ENCODE measurements at places on chromosomes 4 and X. TPM values are rescaled to one million over a fixed set of nuclear protein-coding genes. Genes with fewer than 3 reads are reported as not detected.
A peak's percentile ranks its signal among the peaks of the same experiment; 100 is the strongest.

Gene GAB3
- 0.60 TPM for total RNA-seq

GRCh38 chrX:100696699-100697351 is 35.1 kb downstream of the SYTL4 start:
- H3K36me3 ChIP-seq: no peaks in the 10 kb centered on the region
- H3K4me3 ChIP-seq: no peak overlapping the region

Gene F8A3
- total RNA-seq: 0.63 TPM

GRCh38 chr4:77564231-77564630 is 41.4 kb upstream of the CXCL13 start:
- DNase-seq: peak; percentile 86
- H3K4me3 ChIP-seq: no peak overlapping the region
- H3K27ac ChIP-seq: no peak overlapping the region
- no peaks in the 10 kb centered on the region for H3K4me1 ChIP-seq
- no peaks in the 10 kb centered on the region for H3K36me3 ChIP-seq

Gene SOWAHB
- total RNA-seq: 0.27 TPM

DNA sequence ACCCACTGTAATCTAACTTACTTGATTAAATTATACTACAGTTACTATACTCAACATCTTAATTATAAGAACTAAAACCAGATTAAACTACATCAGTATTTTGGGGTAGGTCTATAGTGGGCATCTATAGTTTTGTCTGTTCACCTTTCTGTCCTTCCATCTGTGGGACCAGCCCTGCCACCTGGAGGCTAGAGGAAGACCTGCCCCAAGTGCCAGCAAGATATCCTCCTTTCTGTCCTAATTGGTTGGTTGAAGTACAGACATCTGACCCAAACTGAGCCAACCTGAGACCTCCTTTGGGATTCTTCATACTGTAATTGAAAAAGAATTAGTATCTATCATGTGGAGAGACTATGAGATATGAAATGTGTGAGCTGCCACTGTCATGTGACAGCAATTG is 172.2 kb upstream of the TLL1 start:
- H3K4me1 ChIP-seq: no peaks in the 10 kb centered on the region
- no peak overlapping the region for H3K4me3 ChIP-seq
- H3K27ac ChIP-seq: no peak overlapping the region
- DNase-seq: no peak
- no peaks in the 10 kb centered on the region for H3K27me3 ChIP-seq

GRCh38 chr4:183356173-183356830 is 34.1 kb upstream of the CLDN24 start:
- H3K36me3 ChIP-seq: no peaks in the 10 kb centered on the region
- no peaks in the 10 kb centered on the region for H3K27me3 ChIP-seq
- DNase-seq: no peak
- no peak overlapping the region for H3K4me3 ChIP-seq
- no peaks in the 10 kb centered on the region for H3K4me1 ChIP-seq
- no peak overlapping the region for H3K27ac ChIP-seq

Gene GPR50
- 0.35 TPM for total RNA-seq

GRCh38 chrX:11214346-11215190 is 78.6 kb upstream of the AMELX start:
- no peak overlapping the region for H3K4me3 ChIP-seq
- no peaks in the 10 kb centered on the region for H3K4me1 ChIP-seq

DNA sequence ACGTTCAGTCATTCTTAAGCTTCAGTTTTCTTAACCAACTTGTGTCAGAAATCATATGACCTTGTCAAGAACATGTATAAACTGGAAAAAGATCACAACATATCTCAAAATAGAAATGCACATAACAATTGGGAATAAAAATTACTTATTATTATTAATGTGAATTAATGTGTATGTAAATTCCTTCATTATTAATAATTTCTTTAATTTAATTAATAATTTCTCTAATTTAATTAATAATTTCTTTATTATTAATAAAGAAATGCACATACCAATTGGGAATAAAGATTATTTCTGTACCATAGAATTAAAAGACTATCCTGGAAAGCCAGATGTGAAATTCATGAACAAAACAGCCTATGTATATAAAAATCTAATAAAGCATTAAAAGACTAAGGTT is 718.5 kb upstream of the PCDH7 start:
- DNase-seq: no peak
- no peaks in the 10 kb centered on the region for H3K27me3 ChIP-seq
- no peak overlapping the region for H3K4me3 ChIP-seq
- H3K36me3 ChIP-seq: no peaks in the 10 kb centered on the region

DNA sequence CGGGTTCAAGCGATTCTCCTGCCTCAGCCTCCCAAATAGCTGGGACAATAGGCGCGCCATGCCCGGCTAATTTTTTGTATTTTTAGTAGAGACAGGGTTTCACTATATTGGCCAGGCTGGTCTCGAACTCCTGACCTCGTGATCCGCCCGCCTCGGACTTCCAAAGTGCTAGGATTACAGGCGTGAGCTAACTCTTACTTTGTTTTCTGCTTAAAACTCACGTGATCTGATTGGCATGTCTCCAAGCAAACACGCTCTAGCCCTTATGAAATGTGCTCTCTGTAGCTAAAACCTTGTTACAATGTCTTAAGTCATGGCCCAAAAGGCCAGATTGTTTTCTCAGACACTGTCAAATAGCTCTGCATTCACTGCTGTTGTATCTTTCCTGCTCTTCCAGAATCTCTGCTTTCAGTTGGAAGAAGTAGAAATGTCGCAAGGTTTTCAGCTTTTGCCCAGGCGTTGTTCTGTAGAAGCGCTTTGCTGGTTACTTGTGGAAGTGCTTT is 39.7 kb upstream of the OGT start:
- H3K4me3 ChIP-seq: no peak overlapping the region
- no peak overlapping the region for H3K27ac ChIP-seq
- DNase-seq: peak; percentile 51
- no peaks in the 10 kb centered on the region for H3K36me3 ChIP-seq
- H3K27me3 ChIP-seq: peaks cover 10% of the 10 kb centered on the region

Gene CXCL11
- not detected for total RNA-seq

DNA sequence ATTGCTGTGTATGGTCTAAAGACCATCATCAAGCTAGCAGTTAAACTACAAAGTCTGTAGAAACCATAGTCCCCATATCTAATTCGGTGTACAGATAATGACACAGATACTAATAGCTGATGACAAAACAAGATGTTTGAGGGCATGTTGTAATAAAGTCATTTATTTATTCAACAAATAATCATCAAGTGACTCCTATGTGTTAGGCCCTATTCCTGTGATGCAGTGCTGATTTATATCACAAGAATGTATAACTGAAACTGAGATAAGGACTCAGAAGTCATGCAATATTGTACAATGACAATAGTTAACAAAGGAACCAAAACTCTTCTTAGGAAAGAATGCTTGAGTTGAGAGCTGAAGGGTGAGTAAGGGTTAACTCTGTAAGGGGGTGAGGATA is 315.0 kb upstream of the NR3C2 start:
- no peaks in the 10 kb centered on the region for H3K27me3 ChIP-seq
- no peak for DNase-seq
- no peaks in the 10 kb centered on the region for H3K36me3 ChIP-seq
- H3K4me1 ChIP-seq: no peaks in the 10 kb centered on the region

DNA sequence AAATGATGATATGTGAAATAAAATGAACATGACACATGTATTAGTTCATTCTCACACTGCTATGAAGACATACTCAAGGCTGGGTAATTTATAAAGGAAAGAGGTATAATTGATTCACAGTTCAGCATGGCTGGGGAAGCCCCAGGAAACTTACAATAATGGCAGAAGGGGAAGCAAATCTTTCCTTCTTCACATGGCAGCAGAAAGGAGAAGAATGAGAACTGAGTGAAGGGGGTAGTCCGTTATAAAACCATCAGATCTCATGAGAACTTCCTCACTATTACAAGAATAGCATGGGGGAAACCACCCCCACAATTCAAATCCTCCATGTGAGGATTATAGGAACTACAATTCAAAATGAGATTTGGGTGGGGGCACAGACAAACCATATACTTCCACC is 243.9 kb upstream of the GYPA start:
- no peak overlapping the region for H3K27ac ChIP-seq
- H3K27me3 ChIP-seq: no peaks in the 10 kb centered on the region
- no peak for DNase-seq
- H3K4me3 ChIP-seq: no peak overlapping the region
- peaks cover 6% of the 10 kb centered on the region for H3K4me1 ChIP-seq

DNA sequence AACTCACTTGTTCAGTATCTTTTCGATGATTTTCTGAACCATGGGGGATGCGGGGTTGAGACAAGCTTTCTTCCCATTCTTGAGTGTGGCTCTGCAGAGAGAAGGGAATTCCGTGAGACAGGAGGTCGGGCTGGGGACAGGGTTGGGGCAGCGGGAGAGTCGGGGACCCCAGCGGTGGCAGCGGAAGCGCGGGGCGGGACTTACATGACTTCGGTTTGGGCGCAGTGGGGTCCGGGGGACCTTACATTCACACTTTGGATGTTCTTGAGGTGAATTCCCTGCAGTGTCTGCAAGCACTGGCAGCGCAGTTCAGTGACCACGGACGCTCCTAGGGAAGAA is 434 bp downstream of the CXCL3 start:
- H3K27me3 ChIP-seq: peaks cover 6% of the 10 kb centered on the region
- peak overlapping the region; percentile 63 for H3K4me3 ChIP-seq
- peak; percentile 12 for DNase-seq
- H3K4me1 ChIP-seq: no peaks in the 10 kb centered on the region
- no peak overlapping the region for H3K27ac ChIP-seq
- no peaks in the 10 kb centered on the region for H3K36me3 ChIP-seq

DNA sequence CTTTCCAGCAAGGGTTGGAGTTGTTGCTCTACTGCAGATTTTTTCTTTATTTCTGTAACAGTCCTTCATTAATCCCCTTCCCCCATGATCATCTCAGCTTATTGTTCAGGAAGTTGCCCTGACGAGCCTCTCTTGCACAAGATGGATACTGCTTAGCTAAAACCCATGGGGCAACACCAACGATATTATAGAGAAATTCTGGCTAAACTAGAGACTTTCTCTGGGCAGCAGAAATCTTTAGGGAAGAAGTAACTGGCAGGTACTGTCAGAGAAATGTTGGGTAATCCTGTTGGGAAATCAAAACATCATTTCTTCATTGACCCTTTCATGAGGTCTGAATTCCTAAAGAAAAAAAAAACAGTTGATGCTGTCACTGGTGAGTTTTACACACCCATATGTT is 921.3 kb downstream of the NLGN4X start:
- no peaks in the 10 kb centered on the region for H3K27me3 ChIP-seq
- H3K27ac ChIP-seq: no peak overlapping the region
- no peaks in the 10 kb centered on the region for H3K4me1 ChIP-seq
- no peaks in the 10 kb centered on the region for H3K36me3 ChIP-seq

DNA sequence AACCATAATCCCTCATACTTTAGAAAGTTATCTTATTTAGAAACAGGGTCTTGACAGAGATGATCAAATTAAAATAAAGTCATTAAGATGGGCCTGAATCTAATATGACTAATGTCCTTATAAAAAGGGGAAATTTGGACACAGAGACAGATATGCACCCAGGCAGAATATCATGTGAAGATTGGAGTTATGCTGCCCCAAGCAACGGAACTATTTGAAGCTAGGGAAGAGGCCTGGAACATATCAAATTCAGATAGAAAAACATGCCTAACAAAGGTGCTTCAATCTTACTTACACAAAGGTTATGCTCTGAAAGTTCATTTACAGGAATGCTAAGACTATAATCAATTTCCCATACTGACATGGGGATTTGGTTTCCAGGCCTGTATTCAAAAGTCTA is 112.7 kb upstream of the NAP1L5 start:
- H3K27ac ChIP-seq: no peak overlapping the region
- no peak overlapping the region for H3K4me3 ChIP-seq
- no peaks in the 10 kb centered on the region for H3K36me3 ChIP-seq
- DNase-seq: no peak

Gene SYP
- total RNA-seq: 0.45 TPM

Gene CXXC4
- total RNA-seq: 12.6 TPM

- H3K4me1 ChIP-seq: peaks cover 10% of the 10 kb centered on the region
- no peak for DNase-seq
- no peaks in the 10 kb centered on the region for H3K27me3 ChIP-seq
- H3K4me3 ChIP-seq: no peak overlapping the region
- H3K27ac ChIP-seq: no peak overlapping the region
These were observed 15.9 kb upstream of the XKRX start for GRCh38 chrX:100944601-100945000.

DNA sequence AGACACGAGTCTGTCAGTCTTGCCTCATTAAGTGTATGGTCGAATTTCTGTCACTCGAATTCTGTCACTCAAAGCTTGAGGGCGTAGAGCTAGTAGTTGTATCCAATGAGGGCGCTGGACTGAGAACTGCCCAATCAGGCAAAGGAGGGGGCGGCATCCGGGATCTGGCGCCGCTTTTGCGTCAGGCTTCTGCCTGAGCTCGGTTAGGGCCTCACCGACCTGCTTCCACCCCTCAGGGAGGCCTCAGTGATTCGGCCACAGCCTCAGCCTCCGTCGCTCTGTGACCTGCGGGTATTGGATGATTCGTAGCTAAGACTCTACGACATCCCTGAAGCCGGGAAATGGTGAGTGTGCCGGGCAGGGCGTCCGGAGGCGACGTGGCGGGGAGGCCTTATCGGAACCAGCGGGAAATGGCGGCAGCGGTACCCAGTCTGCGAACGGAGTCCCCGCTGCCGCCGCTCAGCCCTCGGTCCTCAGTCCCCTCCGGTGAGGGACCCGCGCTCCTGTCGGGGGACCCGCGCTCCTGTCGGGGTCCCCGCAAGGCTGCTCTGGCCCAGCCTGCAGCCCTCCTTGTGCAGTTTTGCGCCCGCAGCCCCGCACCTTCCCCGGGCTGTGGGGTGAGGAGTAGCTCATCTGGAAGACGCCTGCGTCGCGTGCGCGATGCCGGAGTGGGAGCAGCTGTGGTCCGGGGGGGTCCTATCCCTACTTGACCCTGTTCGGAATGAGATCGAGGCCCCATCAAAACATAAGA is 88.3 kb downstream of the ZNF718 start:
- H3K4me1 ChIP-seq: no peaks in the 10 kb centered on the region
- no peaks in the 10 kb centered on the region for H3K36me3 ChIP-seq
- H3K27ac ChIP-seq: peak overlapping the region; percentile 4
- peak; percentile 90 for DNase-seq
- no peaks in the 10 kb centered on the region for H3K27me3 ChIP-seq

DNA sequence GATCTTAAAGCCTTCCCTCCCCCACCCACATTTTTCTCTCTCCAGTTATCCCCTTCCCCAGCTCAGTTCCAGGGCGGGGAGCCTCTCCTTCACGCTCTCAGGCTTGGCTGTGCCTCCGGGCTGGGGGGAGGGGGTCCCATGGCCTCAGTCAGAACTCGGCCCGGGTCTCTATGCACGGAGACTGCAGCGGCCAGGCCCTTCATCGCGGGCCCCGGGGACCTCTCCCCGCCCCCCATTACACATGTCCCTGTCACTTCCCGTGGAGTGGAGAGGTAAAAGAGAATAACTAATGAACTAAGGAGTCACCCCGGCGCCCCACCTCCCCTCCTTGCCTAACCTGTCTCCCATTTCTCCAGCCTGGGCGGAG is 838 bp upstream of the PRICKLE3 start:
- peak; percentile 17 for DNase-seq
- no peaks in the 10 kb centered on the region for H3K36me3 ChIP-seq
- H3K4me1 ChIP-seq: no peaks in the 10 kb centered on the region
- H3K27ac ChIP-seq: peak overlapping the region; percentile 46
- no peak overlapping the region for H3K4me3 ChIP-seq

GRCh38 chrX:66931713-66932112 is 292.8 kb upstream of the EDA2R start:
- H3K36me3 ChIP-seq: no peaks in the 10 kb centered on the region
- no peak overlapping the region for H3K4me3 ChIP-seq
- DNase-seq: no peak
- no peaks in the 10 kb centered on the region for H3K27me3 ChIP-seq
